ENCODE measurements at places on chromosomes 13 and 19.
A peak's percentile ranks its signal among the peaks of the same experiment; 100 is the strongest.

DNA sequence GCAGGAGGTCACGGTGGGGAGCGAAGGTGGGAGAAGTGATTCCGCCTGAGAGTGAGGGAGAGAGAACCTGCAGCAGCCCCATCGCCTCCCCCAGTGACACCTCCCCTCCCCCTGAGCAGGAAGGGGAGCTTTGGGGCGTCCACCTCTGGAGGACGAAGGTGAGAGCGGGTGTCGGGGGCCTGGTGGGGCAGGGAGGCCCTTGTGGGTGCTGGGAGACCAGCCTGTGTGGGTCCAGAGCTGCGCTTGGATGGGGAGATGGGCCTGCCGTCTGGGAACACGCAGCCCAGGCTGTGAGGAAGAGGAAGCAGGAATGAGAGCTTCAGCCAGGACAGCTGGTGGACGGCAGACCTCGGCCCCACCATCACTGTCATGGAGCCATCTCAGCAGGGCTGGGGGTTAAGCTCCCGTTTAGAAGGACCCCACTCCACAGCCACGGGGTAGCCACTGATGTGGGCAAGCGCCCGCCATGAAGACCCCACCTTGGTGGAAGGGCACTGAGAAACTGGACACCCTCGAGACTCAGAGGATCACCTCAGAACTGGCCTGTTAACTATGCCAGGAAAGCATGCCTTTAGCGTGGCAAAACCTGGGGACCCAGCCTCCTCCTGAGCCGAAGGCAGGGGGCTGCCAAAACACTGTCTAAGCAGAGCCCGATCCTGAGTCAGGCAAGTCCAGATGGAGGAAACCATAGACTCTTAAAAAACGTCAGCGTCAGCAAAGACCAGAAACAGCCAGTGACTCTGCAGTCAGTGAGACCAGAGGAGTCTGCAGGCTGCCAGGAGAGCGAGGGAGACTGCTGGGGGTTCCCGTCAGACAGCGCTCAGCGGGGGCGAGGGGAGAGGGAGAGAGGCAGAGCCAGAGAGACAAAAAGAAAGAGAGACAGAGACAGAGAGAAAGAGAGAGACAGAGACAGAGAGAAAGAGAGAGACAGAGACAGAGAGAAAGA is 6.4 kb upstream of the PROZ start:
- no peak for DNase-seq

- peak; percentile 97 for DNase-seq
These were observed 7.2 kb upstream of the ZNF606 start for GRCh38 chr19:58009666-58010301.

DNA sequence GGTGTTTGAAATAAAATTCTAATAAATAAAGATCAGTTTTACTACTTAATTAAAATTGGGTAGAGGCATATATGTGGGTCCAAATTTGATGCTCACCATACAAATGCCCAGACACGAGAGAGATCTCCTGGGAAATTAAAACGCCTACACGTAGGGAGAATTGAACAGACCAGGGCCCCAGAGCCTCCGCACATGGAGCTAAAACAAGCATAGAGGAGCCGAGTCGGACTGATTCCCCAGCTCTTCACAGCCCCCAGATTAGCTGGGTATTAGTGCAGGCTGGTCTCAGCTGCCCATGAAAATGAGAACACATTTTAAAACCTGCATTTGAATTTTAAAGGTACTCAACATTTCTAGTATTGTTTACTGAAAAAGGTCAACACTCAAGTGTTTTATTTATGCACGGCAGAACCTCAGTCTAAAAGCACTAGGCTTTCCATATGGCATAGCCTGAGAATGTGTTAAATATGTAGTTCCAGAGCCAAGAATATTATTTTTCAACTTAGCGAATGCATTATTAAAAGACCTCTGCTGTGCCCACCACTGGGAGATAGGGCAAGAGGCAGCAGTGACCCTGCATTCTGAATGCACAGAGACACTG is 344.8 kb downstream of the ENOX1 start:
- DNase-seq: no peak

DNA sequence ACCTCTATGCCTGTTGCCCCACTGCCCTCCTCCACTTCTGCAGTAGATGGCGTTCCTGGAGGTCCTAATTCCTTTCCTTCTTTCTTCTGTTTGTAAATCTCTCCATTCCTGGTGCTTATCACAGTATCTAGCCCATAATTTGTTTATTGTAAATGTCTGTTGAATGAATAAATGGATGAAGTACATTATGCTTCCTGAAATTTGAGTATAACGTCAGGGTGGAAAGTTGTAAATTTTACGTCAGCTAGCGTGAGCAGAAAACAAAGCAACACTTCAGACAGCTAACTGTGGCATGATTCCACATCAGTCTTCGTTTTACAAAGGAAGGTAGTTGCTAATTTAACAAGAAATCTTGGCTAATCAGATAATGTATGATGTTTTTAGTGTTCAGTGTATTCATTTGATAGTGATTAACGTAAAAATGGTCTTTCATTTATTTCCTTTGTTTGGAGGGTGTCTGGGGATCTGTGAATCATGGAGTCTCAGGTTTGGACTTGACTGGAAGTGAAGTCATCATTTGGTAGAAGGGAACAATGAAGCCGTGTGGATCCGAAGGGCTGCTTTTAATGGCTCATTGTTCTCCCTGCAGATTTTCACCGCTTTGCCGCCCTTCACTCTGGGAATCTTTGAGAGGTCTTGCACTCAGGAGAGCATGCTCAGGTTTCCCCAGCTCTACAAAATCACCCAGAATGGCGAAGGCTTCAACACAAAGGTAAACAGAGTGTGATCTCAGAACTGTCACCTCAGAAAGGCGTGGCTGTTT is 215.1 kb downstream of the SHISA2 start:
- DNase-seq: no peak

DNA sequence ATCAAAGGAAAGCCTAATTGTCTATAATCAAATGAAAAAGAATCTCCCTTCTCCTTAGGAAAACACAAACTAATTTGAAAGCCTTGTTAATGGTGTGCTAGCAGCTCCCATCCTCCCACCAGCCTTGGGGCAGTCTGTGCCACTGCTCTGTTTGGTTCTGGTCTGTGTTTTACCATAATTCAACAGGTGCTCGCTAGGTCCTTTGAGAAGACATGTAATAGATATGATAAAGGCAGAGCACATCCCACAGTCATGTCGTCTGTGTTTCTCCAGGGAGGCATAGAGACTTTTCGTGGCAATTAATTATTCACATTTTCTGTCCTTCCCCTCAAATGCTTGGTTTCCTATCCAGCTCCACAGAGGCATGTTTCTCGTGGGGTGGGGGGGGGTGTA is 23.8 kb downstream of the FAM124A start:
- no peak for DNase-seq

DNA sequence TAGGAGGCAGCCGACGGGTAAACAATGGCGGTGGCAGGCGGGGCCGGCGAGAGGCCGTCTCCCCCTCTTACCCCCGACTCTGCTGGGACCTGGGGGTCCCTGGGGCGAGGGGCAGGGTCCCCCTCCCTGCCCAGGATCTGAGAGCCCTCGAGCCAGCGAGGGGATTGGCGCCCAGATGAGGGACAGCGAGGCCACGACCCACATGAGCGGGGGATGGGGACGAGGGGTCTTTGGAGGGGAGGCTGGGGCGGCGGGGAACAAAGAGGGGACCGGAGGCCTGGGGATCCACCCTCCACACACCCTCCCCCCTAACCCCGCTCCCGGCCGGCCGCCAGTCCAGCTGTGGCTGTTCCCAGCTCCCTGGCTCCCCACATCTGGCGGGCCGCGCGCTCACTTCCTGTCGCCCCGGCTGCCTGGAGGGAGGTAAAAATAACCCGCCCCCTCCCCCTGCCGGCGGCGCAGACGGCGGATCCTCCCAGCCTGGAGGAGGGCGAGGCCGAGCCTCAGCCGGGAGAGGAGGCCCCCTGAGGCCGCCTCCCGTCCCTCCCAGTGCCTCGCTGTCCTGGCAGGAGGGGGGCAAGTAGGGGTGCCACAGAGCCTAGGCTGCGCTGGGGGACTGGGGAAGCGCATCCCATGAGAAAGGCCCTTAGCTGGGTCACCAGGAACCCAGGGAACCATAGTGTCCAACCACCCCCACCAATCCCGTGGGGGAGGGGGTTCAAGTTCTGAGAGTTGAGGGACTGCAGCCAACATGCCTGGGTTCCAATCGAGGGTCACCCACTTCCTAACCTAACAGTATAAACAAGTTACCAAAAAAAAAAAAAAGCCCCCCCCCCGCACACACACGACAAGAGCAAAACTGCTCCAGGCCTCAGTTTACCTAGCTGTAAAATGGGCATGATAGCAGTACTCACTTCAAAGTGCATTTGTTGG is 29.3 kb upstream of the NANOS3 start:
- DNase-seq: peak; percentile 100

DNA sequence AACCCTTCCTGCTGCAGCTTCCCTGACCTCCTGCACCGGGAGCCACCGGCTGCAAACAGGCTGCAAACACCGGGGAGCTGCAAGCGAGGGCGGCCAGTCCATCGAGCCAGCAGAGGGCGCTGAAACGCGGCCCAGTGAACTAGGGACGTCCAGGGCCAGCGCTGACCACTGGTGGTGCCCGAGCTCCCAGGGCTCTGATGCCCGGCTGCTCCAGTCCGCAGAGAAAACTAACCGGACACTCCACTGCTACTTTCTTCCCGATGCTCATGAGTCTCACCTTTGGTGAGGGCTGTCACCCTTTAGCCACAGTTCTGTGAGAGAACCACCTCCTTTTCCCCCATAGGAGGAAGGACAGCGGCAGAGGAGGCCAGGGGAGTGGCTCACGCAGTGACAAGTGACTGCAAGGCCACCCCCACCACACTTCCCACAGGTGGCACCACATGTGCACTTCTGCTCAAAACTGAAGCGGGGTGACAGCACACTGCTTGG is 82.8 kb upstream of the MTIF3 start:
- DNase-seq: peak; percentile 80

- peak; percentile 76 for DNase-seq
These were observed 7.7 kb downstream of the ARHGAP45 start for GRCh38 chr19:1074544-1075283.

GRCh38 chr13:111474136-111475002 is 153.9 kb downstream of the TEX29 start:
- peak; percentile 47 for DNase-seq

GRCh38 chr19:39100500-39101166 is 16.5 kb downstream of the ACP7 start:
- DNase-seq: no peak

DNA sequence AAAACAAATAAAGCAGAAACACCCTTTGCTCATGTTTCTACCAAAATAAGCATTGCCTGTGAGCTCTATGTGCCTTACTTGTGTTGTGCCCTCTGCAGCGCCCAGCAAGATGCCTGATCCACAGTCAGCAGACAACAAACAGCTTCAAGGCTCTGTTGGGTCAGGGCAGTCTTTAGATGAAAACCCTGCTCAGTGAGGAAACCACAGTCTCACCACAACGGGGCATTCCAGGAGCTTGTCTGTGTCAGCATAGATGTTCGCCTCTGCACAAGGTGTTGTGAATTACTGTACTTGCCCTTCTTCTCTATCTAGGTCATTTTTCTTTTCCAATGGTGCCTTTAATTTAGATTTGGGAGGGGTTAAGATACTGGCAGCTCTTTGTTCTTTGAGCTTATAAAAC is 251.9 kb downstream of the COL4A1 start:
- no peak for DNase-seq

- no peak for DNase-seq
These were observed 6.5 kb downstream of the CCNA1 start for GRCh38 chr13:36438594-36439483.

GRCh38 chr13:95620825-95621498 is 23.5 kb downstream of the DZIP1 start:
- DNase-seq: no peak

DNA sequence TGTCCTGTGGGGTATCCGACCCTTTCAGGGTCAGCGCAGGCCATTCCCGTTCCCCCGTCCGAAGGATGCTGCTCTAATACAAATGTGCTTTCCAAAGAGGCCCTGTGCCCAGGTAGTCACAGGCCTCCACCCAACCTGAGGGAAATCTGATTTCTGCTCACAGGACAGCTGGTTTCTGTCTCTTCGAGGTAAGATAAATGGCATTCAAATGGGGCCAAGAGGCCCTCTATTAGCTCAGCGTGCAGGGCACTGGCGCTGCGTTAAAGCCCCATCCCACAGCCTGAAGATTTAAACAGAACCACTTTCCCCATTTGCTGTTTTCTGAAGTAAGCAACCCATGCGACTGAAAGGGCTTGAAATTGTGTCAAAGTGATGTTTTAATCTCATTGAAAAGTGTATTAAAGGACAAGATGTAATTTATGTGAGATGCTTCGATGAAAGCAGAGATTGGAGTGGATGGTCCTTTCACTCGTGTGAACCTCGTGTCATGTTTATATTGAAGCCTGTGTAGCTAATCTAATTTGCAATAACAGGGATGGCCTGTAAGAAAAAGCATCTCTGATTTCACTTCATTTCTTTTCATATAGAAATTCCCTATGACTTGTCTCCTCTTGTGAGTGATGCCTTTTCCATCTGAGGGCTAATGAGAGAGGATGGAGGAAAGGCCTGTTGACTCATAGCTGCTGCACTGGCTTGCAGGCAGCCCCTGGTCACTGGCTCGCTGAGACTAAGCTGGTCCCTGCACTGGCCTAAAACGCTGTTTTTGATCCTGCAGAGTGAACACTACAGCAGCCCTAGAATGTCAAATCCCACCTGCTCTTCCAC is 7.3 kb upstream of the SOX1 start:
- DNase-seq: no peak

DNA sequence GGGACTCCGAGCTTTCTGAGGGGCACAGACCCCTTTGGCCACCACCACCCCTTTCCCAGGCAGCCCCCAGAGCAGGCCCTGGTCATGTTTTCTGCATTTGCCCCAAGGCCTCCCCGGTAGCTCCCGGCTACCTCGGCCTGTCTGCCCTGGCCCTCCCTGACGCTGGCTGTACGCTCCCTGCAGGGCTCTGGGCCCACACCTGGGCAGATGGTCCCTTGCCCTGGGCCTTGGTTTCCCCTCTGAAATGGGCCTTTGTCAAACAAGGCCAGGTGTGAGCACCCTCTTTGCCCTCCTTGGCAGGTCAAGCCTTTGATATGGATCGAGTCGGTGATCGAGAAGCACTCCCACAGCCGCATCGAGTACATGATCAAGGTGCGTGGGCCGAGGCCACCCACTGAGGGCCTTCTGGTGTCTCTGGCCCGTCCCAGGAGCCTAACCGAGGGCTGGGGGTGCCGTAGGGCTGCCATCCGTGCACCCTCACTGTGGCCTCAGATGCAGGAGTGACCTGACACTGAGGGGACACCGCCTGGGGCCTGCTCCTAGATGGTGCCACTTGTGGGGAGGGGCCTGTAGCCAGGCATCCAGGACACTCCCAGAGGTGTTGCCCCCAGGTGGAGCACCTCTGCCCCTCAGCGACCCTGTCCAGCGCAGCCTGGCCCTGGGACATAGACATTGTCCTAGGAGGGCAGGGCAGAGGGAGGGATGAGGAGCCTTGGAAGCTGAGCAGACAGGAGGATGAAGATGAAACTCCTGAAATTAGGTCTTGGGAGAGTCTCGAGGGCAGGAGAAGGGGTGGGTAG is 30.3 kb downstream of the AP1M1 start:
- no peak for DNase-seq

- no peak for DNase-seq
These were observed 162.4 kb downstream of the DCT start for GRCh38 chr13:94317063-94317491.

DNA sequence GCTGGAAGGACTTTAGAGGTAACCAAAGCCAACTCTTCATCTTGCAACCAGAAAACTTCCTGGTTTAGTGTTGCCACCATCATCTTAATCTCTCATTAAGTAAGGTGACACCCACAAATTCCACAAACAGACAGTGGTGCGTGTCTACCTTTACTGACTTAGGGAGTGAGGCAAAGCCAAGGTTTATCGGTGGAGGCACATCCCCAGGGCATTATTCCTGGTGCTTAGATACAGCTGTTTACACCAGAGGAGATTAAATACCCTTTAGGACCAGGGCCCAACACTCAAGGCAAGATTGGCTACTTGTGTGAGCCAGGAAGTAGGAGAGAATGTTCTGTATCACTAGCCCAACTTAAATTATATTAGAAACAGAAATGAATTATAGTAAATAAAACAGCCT is 9.5 kb downstream of the STOML3 start:
- DNase-seq: peak; percentile 77

Measured in OCI-M1 (cell line).